Neural progenitor cell (in vitro differentiated cells): ENCODE measurements at places on chromosomes 13 and 19. TPM values are rescaled to one million over a fixed set of nuclear protein-coding genes. Genes with fewer than 3 reads are reported as not detected.

DNA sequence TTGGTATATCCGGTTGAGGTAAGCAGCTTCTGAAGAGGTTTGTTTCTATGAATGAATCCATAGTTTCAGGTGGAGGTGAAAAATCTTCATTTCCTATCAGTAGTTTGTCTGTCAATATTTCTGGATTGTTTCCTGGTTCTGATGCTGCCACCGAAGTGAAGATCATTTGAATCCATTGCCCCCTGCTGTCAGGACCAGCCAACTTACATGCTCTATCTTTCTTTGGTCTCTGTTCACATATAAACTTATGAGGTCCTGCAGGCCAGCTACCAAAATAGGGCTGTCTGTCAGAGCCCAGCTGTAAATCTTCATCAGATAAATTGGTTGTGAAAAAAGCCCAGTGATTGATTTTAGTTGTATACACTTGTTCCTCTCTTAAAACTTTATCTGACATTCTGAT is 15.2 kb upstream of the N4BP2L1 start:
- H3K27ac ChIP-seq = no peak overlapping the region
- no peaks in the 10 kb centered on the region for H3K36me3 ChIP-seq
- peaks cover 14% of the 10 kb centered on the region for H3K4me1 ChIP-seq
- H3K27me3 ChIP-seq = no peaks in the 10 kb centered on the region
- no peak overlapping the region for H3K4me3 ChIP-seq
- DNase-seq = no peak

DNA sequence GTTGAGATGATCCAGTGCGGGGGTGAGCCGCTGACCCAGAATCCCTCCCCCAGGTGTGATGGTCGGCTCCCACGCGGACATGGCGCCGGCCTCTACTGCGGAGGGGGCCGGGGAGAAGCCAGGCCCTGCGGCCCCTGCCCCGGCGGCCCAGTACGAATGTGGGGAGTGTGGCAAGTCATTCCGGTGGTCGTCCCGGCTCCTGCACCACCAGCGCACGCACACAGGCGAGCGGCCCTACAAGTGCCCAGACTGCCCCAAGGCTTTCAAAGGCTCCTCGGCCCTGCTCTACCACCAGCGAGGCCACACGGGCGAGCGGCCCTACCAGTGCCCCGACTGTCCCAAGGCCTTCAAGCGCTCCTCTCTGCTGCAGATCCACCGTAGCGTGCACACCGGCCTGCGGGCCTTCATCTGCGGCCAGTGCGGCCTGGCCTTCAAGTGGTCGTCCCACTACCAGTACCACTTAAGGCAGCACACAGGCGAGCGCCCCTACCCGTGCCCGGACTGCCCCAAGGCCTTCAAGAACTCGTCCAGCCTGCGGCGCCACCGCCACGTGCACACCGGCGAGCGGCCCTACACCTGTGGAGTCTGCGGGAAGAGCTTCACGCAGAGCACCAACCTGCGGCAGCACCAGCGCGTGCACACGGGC is 3.7 kb upstream of the NAT14 start:
- no peak for DNase-seq
- H3K4me1 ChIP-seq = peaks cover 29% of the 10 kb centered on the region
- no peak overlapping the region for H3K4me3 ChIP-seq

GRCh38 chr13:113147206-113147605 is 11.2 kb upstream of the PROZ start:
- no peak for DNase-seq
- peaks cover 13% of the 10 kb centered on the region for H3K4me1 ChIP-seq
- H3K27me3 ChIP-seq = peaks cover 8% of the 10 kb centered on the region
- H3K36me3 ChIP-seq = no peaks in the 10 kb centered on the region
- no peak overlapping the region for H3K4me3 ChIP-seq

- no peaks in the 10 kb centered on the region for H3K27me3 ChIP-seq
- no peak overlapping the region for H3K27ac ChIP-seq
- no peaks in the 10 kb centered on the region for H3K4me1 ChIP-seq
- DNase-seq = no peak
- no peaks in the 10 kb centered on the region for H3K36me3 ChIP-seq
These were observed 79.5 kb downstream of the RUBCNL start for GRCh38 chr13:46307554-46307953.

- no peaks in the 10 kb centered on the region for H3K4me1 ChIP-seq
- H3K27ac ChIP-seq = no peak overlapping the region
- DNase-seq = no peak
- no peaks in the 10 kb centered on the region for H3K36me3 ChIP-seq
- no peak overlapping the region for H3K4me3 ChIP-seq
- no peaks in the 10 kb centered on the region for H3K27me3 ChIP-seq
These were observed 31.4 kb upstream of the ZNF492 start for GRCh38 chr19:22602631-22603272.

GRCh38 chr13:74695021-74695800 is 561.0 kb upstream of the KLF12 start:
- H3K4me1 ChIP-seq = peaks cover 10% of the 10 kb centered on the region
- no peaks in the 10 kb centered on the region for H3K27me3 ChIP-seq
- no peak for DNase-seq
- H3K4me3 ChIP-seq = no peak overlapping the region

GRCh38 chr19:8468761-8469373 is 24.1 kb downstream of the HNRNPM start:
- peaks cover 27% of the 10 kb centered on the region for H3K36me3 ChIP-seq
- no peaks in the 10 kb centered on the region for H3K4me1 ChIP-seq
- no peaks in the 10 kb centered on the region for H3K27me3 ChIP-seq
- H3K4me3 ChIP-seq = no peak overlapping the region

DNA sequence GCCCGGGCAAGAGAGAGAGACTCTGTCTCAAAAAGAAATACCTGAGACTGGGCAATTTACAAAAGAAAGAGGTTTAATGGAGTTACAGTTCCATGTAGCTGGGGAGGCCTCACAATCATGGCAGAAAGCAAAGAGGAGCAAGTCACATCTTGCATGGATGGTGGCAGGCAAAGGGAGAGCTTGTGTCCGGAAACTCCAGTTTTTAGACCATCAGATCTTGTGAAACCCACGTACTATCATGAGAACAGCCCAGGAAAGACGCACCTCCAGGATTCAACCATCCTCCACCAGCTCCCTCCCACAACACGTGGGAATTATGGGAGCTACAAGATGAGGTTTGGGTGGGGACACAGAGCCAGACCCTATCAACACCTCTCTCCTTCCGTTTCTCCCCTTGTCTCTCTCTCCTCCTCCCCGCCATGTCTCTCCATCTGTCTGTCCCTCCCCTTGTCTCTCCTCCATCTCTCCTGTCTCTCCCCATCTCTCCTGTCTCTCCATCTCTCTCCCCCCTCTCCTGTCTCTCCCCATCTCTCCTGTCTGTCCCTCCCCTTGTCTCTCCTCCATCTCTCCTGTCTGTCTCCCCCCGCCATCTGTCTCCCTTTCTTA is 10.0 kb downstream of the POLR2E start:
- no peak for DNase-seq
- H3K27ac ChIP-seq = no peak overlapping the region
- H3K4me3 ChIP-seq = no peak overlapping the region
- H3K27me3 ChIP-seq = peaks cover 4% of the 10 kb centered on the region

- H3K27me3 ChIP-seq = no peaks in the 10 kb centered on the region
- H3K36me3 ChIP-seq = peaks cover 11% of the 10 kb centered on the region
- no peaks in the 10 kb centered on the region for H3K4me1 ChIP-seq
- no peak overlapping the region for H3K4me3 ChIP-seq
- no peak for DNase-seq
- H3K27ac ChIP-seq = no peak overlapping the region
These were observed 9.1 kb downstream of the ZNF841 start for GRCh38 chr19:52086481-52086880.

GRCh38 chr13:79772811-79773210 is 291.9 kb downstream of the NDFIP2 start:
- no peak overlapping the region for H3K4me3 ChIP-seq
- DNase-seq = no peak
- peaks cover 15% of the 10 kb centered on the region for H3K4me1 ChIP-seq
- H3K27ac ChIP-seq = no peak overlapping the region
- H3K36me3 ChIP-seq = no peaks in the 10 kb centered on the region

DNA sequence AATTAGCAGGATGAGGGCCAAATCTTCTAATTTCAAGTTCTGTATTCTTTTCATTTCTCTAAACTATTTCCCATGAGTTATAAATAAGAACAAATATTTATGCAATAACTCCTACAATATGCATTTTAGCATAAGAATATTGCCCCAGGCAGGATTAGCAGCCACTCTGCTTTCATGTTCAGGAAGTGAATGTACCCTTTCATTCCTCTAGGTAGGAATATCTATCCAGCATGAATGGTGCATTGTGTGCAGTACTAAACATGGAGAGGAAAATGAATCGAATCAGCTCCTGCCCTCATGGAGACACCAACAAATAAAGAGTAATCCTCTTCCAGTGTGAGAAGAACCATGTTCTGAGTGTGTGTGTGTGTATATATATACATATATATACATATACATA is 41.0 kb downstream of the LHFPL6 start:
- H3K27me3 ChIP-seq = no peaks in the 10 kb centered on the region
- no peak overlapping the region for H3K4me3 ChIP-seq
- peaks cover 10% of the 10 kb centered on the region for H3K4me1 ChIP-seq
- no peak overlapping the region for H3K27ac ChIP-seq

DNA sequence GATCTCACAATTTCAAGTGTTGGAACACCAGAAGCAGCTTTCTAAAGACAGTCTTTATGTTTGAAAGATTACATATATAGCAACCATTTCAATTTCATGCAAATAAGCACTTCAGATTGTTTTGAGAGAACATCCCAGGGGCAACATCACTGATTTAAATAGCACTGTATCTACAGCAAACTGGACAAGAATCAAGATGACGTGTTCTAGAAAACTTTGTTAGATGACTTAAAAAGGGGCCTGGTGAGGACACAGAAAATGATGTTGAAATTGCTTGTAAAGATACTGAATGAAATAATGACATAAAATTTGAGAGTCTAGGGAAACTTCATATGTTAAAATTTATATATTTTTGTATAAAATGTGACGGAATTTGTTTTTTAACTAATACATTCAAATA is 277.1 kb downstream of the KLF12 start:
- H3K4me1 ChIP-seq = no peaks in the 10 kb centered on the region
- no peak overlapping the region for H3K4me3 ChIP-seq
- H3K27me3 ChIP-seq = no peaks in the 10 kb centered on the region

CBY2 gene
- 0.31 TPM in 1 of 2 replicates, not detected in the other for total RNA-seq

LGALS7 gene
- total RNA-seq = not detected in 2 replicates

HIPK4 gene
- total RNA-seq = 0.34 TPM in 1 of 2 replicates, not detected in the other

ZNF491 gene
- total RNA-seq = 5.5 and 6.0 TPM in 2 replicates

SAE1 gene
- 258 and 305 TPM in 2 replicates for total RNA-seq

ZNF580 gene
- 2.8 and 13.4 TPM in 2 replicates for total RNA-seq

SIGLEC12 gene
- total RNA-seq = not detected in 2 replicates
